ENCODE measurements at places on chromosomes 7 and 10. TPM values are rescaled to one million over a fixed set of nuclear protein-coding genes. Genes with fewer than 3 reads are reported as not detected.

GRCh38 chr7:154860621-154861375 lies 142.1 kb downstream of the PAXIP1 start:
- no peak for DNase-seq
- H3K36me3 ChIP-seq, result peaks cover 18% of the 10 kb centered on the region
- H3K27me3 ChIP-seq, result peaks cover 3% of the 10 kb centered on the region
- H3K4me1 ChIP-seq, result no peaks in the 10 kb centered on the region
- H3K27ac ChIP-seq, result no peak overlapping the region

DNA sequence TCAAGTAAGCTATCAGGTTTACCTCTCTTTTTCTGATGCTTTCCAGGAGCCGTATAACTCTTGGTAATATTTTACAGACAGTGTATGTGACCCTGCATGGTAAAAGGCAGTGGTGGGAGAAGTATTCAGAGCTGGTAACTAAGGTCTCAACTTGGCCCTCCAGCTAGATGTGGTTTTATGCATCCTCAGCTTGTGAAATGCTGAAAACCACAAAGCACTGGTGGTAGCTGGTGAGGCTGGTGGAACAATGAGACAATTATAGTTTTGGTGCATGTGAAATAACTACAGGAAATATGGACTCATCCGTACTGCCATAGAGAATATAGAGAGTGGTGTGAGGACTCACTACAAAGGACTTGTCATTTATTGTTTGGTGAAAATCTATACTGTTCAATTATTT lies 383.0 kb upstream of the PCDH15 start:
- DNase-seq, result no peak
- H3K27me3 ChIP-seq, result no peaks in the 10 kb centered on the region
- H3K27ac ChIP-seq, result no peak overlapping the region
- no peaks in the 10 kb centered on the region for H3K4me1 ChIP-seq
- no peak overlapping the region for H3K4me3 ChIP-seq

- peaks cover 3% of the 10 kb centered on the region for H3K4me1 ChIP-seq
- H3K4me3 ChIP-seq, result no peak overlapping the region
- H3K27me3 ChIP-seq, result peaks cover 2% of the 10 kb centered on the region
- no peak overlapping the region for H3K27ac ChIP-seq
These were observed 51.3 kb upstream of the PFKP start for GRCh38 chr10:3016016-3016415.

GRCh38 chr7:87342231-87342630 lies 3.2 kb upstream of the CROT start:
- peaks cover 6% of the 10 kb centered on the region for H3K4me1 ChIP-seq
- H3K36me3 ChIP-seq, result peaks cover 4% of the 10 kb centered on the region
- peaks cover 4% of the 10 kb centered on the region for H3K27me3 ChIP-seq
- H3K27ac ChIP-seq, result no peak overlapping the region
- H3K4me3 ChIP-seq, result no peak overlapping the region
- no peak for DNase-seq

GRCh38 chr10:25682203-25682851 lies 251.7 kb upstream of the MYO3A start:
- H3K4me1 ChIP-seq, result no peaks in the 10 kb centered on the region
- H3K27ac ChIP-seq, result no peak overlapping the region
- no peaks in the 10 kb centered on the region for H3K27me3 ChIP-seq
- H3K36me3 ChIP-seq, result no peaks in the 10 kb centered on the region
- no peak overlapping the region for H3K4me3 ChIP-seq

The SPDYE11 gene
- total RNA-seq, result 0.25 TPM

The LARP4B gene
- 65.6 TPM for total RNA-seq
